ENCODE measurements at places on chromosomes 3 and 15.

DNA sequence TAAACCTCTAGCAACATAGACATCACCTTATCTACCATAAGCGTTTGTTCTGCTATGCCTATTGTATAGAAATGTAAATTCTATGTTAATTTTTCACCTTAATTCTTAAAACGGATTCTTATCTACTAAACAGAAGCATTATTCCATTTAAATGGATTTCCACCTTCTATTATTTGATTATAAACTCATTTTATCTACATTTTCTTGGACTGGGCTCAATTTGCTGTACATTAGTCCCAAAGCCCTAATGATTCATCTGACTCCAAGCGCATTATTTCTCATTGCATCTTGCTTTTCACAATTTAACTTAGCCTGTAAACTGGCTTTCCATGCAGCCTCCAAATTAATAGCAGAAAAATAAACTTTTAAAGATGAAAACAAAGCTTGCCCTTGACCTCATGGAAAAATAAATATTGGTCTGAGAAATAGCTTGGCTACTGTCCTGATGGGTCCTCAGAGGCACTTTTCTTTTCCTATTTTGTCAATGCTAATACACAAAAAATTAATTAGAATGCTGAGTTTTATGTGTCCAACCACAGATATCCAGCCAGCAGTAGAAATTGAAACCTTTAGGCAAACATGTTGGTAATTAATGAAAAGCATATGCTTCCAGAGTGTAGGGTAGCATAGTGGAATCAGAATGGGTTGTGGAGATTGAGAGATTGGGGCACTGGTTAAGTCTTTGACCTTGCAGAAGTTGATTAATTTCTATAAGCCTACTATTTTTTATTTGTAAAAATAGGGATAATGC lies 81.4 kb upstream of the CFAP20DC start:
- no peak for DNase-seq

GRCh38 chr3:73069775-73070444 lies 8.5 kb downstream of the EBLN2 start:
- no peak for DNase-seq

- DNase-seq, result peak; percentile 65
These were observed 64.5 kb downstream of the CGNL1 start for GRCh38 chr15:57440799-57441198.

GRCh38 chr15:80906159-80906766 lies 83.4 kb downstream of the MESD start:
- DNase-seq, result no peak

DNA sequence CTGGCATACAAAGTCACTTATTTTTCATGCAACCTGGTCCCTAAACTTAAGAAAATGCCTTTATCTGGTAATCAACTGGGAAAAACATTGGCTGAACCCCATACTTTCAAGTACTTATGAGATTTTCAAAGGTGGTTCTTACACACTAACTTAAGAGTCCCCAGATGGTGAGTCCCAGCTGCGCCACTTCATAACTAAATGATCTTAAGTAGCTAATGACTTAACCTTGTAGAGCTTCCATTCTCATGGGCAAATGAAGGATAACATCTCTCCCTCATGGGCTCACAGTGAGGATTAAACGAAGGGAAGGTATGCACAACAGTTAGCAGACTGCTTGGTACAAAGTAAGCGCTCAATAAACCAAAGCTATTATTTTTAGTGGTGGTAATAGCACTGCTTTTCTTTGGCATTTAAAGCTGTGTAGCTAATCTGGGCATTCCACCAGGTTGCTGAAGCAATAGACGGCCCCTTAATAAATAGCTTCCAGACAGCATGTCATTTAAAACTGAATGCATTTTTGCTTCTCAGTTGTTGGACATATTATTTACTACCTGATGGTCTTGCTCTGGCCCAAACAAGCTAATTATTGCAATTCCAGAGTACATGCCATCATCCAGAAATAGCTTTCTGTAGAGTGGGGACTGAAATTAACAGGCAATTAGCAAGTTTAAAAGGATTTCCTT lies 55.4 kb downstream of the LIPC start:
- DNase-seq, result no peak

DNA sequence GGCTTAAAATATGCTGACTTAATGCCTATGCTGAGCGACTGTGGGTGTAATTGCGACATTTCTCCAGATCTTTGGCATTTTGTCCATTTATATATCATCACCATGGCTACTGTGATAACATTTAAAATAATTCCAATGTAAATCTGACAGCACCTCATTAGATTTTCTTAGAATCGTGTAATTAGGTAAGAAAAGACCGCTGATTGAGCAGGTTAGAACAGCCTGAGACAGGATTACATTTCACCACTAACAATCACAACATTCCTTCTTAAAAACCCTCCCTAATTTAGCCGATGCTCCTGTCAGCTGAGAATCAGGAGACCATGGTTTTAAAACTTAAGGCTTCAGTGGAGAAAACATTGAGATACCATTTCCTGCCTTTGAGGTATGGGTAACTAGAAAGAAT lies 455.3 kb upstream of the PDZRN3 start:
- no peak for DNase-seq

DNA sequence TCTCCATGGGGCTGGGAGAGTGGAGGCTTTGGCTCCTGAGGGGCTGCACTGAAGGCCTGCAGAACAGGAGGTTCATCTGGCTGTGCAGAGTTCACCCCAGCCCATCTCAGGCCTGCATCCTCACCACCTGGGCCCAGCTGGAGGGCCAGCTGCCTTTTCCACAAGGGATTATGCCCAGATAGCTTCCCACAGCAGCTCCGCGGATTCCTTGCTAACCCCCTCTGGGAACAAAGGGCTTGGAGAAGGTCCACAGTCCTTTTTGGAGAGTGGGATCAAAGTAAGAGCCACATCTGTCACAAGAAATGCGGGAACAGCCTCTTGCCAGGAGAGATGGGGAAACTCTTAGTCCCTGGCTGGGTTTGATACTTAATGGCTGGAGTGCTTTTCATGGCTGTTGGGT lies 164.7 kb upstream of the RGMA start:
- no peak for DNase-seq

- peak; percentile 59 for DNase-seq
These were observed 27.6 kb upstream of the CXCR6 start for GRCh38 chr3:45915518-45916231.

DNA sequence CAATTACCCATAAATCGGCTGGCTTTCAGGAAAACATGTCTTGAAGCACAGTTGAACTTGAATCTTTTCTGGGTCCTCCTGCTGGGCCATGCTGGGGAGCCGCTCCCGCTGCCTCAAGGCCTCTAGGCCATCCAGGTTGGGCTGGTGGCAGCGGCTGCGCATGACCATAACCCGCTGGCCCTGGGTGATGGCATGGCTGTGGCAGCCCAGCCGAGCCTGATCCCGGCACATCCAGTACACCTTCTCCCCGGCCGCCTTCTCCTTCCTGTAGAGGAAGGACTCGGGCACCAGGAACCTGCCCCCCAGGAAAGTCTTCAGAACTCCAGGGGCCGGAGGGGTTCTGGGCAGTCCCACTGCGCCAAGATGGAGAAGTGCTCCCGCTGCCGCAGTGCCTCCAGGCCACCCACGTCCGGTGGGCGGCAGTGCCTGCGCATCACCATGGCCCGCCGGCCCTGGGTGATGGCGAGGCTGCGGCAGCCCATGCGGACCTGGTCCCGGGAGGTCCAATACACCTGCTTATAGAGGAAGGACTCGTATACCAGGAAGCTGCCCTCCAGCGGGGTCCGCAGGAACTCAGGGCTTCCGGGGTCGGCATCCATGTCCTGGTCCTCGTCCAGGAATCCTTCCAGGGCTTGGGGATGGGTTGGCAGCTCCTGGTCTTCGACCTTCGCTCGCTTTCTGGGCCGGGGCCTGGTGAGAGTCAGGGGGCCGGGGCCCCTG lies 84.3 kb upstream of the FXR1 start:
- DNase-seq, result no peak

- DNase-seq, result no peak
These were observed 40.5 kb downstream of the FAM174B start for GRCh38 chr15:92614791-92615785.

DNA sequence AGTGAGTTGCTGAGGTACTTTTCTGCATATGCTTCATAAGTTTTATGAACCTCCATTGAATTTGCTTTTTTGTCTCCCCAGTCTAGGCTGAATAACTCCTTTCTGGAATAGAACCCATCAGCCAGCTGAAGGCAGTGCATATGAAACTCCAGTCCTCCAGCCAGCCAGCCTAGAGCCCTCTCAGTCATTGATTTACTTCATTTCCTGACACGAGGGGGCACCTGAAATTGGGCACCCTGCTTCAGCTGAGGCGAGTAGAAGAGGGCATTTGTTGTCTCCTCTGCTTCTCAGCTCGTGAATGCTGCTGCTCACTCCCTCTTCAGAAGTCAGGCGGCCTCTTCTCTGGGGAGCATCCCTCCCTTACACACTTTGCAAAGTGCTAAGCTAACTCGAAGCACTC lies 32.5 kb downstream of the CHST2 start:
- DNase-seq, result no peak

- DNase-seq, result no peak
These were observed 160.0 kb upstream of the TLE3 start for GRCh38 chr15:70257573-70258248.

GRCh38 chr3:8641472-8641871 lies 3.1 kb downstream of the SSUH2 start:
- no peak for DNase-seq

Data from hepatocyte (in vitro differentiated cells).